Heart right ventricle (tissue), 16 donors: ENCODE measurements at places on chromosomes 11 and 22. TPM values are rescaled to one million over a fixed set of nuclear protein-coding genes. Genes with fewer than 3 reads are reported as not detected.

- H3K4me3 ChIP-seq = no peak overlapping the region
- no peaks in the 10 kb centered on the region for H3K4me1 ChIP-seq
- H3K27ac ChIP-seq = no peak overlapping the region
- H3K36me3 ChIP-seq = no peaks in the 10 kb centered on the region
- no peaks in the 10 kb centered on the region for H3K27me3 ChIP-seq
- DNase-seq = no peak
Observed at GRCh38 chr11:90252053-90252452, 29.2 kb upstream of the CHORDC1 start.

DNA sequence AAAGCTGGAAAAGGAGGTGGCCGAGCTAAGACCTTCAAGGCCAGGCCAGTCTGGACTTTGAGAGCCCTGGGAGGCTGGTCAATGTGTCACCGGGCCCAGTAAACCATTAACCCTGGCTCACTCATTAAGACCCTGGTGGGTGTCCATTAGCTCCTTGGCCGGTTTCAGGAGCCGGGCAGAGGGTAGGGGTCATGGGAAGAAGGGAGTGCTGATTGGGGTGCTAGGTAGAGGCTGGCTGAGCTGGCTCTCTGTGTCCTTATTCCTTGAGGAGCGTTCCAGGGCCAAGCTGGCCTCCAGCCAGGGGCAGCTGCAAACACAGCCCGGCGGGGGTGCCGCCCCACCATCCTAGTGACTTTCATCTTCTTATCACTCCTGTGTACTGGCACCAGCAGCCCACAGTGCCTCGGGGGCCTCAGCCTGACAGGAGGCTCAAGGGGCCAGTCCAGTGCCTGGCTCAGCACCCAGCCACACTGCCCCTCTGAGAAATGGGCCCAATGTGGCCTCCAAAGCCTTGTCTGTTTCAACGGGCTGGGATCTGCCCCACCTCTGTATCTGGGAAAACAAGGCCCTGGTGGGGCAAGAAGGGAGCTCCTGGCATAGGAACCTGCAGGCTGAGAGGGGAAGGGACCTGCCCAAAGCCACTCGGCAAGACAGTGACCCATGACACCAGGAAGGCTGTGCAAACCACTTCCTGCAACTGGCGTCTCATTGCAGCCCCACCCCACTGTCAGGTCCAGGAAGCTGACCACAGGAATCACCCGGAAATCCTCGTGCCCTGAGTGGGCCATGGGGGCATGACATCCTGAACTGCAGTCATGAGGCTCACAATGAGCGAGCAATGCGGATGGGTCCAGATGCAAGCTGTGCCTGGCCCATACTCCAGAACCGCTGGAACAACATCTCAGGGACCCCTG lies 15.1 kb upstream of the RGL4 start:
- no peak overlapping the region for H3K4me3 ChIP-seq
- no peaks in the 10 kb centered on the region for H3K4me1 ChIP-seq
- no peak overlapping the region for H3K27ac ChIP-seq
- no peaks in the 10 kb centered on the region for H3K27me3 ChIP-seq

- DNase-seq = no peak
- peaks cover 5% of the 10 kb centered on the region for H3K27me3 ChIP-seq
- H3K4me1 ChIP-seq = no peaks in the 10 kb centered on the region
- H3K36me3 ChIP-seq = no peaks in the 10 kb centered on the region
Observed at GRCh38 chr11:18229501-18229900, 7.1 kb downstream of the SAA4 start.

DNA sequence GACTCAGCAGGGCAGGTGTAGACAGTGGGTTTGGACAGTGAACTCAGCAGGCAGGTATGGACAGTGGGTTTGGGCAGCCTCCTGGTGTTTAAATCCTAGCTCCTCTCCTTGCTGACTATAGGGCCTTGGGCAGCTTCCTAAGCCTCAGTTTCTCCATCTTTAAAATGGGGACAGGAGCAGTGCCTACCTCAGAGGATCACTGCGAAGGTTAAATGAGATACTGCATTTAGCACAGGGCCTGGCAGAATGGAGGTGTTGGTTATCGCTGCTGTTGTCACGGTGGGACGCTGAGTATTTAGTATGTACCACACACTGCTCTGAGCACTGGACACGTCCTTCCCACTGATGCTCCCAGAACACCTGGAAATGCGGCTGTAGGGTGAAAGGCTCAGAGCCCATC lies 14.4 kb upstream of the SCGB1A1 start:
- no peak overlapping the region for H3K27ac ChIP-seq
- H3K36me3 ChIP-seq = no peaks in the 10 kb centered on the region
- H3K4me1 ChIP-seq = peaks cover 44% of the 10 kb centered on the region
- H3K27me3 ChIP-seq = no peaks in the 10 kb centered on the region

OR51E1 gene
- 1.1 TPM for total RNA-seq

- no peaks in the 10 kb centered on the region for H3K27me3 ChIP-seq
- H3K36me3 ChIP-seq = no peaks in the 10 kb centered on the region
- no peak overlapping the region for H3K27ac ChIP-seq
- H3K4me3 ChIP-seq = no peak overlapping the region
- DNase-seq = no peak
Observed at GRCh38 chr11:103877221-103877620, 159.2 kb upstream of the DDI1 start.
